ENCODE measurements at places on chromosomes 12 and 14. TPM values are rescaled to one million over a fixed set of nuclear protein-coding genes. Genes with fewer than 3 reads are reported as not detected.

DNA sequence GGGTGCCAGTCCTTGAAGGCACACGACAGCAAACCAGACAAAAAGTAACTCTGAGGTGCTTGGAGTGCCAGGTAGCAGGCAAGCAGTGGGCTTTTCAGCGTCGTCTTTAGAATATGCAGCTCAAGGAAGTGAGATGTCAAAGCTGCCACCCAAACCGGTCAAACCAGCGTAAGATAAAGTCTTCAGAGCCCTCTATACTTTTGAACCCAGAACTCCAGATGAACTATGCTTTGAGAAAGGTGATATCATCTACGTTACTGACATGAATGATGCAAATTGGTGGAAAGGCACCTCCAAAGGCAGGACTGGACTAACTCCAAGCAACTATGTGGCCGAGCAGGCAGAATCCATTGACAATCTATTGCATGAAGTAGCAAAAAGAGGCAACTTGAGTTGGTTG lies 95.9 kb downstream of the TBX3 start:
- no peak for DNase-seq

DNA sequence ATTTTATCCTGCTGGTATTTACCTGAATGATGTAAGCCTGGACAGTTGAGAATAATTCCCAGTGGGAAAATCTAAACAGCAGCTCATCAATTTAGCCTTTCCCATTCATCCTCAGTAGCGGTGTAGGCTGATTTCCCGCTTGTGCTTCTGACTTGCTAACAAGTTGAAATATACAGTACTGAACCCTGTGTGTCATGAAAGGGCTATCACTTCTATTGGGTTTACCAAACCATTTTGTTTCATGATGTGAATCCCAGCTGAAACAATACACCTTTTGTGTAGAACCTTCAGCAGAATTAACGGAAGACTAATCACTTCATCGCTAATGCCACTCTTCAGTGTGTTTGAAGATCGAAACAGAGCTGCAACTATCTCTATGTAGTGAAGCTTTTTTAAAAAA lies 88.4 kb downstream of the POLR3B start:
- no peak for DNase-seq

- no peak for DNase-seq
These were observed 7.3 kb upstream of the TCHP start for GRCh38 chr12:109892748-109893147.

GRCh38 chr12:57372233-57372632 lies 58.6 kb downstream of the R3HDM2 start:
- no peak for DNase-seq

GRCh38 chr12:70733385-70733784 lies 96.2 kb upstream of the PTPRB start:
- peak; percentile 41 for DNase-seq

DNA sequence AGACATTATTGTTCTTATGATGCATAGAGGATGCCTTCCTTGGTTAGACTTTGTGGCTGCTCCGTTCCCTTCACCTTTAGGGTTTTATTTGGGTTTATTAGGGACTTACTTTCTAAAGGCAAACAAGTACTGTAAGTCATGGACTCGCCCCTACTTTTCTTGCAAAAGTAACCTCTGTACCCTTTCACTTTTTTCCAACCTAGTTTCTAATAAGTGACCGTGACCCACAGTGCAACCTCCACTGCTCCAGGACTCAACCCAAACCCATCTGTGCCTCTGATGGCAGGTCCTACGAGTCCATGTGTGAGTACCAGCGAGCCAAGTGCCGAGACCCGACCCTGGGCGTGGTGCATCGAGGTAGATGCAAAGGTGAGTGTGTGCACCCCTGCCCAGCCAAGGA lies 72.7 kb downstream of the SMOC1 start:
- no peak for DNase-seq

GRCh38 chr14:59638885-59639284 lies 62.3 kb upstream of the CCDC175 start:
- DNase-seq: no peak

GRCh38 chr12:46230306-46230705 lies 38.5 kb downstream of the SLC38A1 start:
- no peak for DNase-seq

- DNase-seq: no peak
These were observed 35.7 kb upstream of the PRMT8 start for GRCh38 chr12:3455312-3455711.

- peak; percentile 30 for DNase-seq
These were observed 27.1 kb upstream of the CDK17 start for GRCh38 chr12:96427269-96427729.

DNA sequence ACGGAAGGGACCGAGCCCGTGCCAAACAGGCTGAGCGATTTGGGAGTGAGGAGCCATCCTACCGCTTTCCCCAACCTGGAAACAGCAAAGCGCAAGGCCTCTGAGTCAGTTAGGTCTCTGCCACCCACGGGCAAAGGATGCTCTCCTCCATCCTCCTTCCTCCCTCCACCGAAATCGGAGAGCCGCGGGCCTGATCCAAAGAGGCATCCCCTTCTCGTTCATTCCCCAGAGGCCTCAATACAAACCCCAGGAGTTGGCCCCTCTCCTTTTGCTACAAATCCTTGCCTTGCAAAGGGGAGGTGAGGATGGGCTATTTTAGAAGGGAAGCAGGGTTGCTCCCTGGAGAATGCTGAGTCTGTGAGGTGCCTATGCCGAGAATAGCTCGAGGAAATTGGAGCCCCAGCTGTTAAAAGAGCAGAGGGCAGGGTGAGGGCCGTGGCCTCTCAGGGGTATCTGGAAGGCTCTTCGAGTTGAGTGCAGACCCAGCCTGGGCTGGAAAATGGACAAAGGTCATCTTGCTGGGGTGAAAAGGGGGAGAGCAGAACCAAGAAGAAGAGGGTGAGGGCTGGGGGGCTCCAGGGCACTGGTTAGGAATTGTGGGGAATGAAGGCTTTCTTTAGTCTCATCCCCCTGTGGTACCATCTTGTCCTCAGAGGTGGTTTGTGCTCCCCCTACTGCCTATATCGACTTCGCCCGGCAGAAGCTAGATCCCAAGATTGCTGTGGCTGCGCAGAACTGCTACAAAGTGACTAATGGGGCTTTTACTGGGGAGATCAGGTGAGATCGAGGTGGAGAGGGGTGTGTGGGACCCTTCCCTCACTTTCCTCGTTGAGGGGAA lies 1.1 kb downstream of the TPI1 start:
- DNase-seq: no peak

- no peak for DNase-seq
These were observed 3.7 kb downstream of the HOXC9 start for GRCh38 chr12:54003625-54004024.

DNA sequence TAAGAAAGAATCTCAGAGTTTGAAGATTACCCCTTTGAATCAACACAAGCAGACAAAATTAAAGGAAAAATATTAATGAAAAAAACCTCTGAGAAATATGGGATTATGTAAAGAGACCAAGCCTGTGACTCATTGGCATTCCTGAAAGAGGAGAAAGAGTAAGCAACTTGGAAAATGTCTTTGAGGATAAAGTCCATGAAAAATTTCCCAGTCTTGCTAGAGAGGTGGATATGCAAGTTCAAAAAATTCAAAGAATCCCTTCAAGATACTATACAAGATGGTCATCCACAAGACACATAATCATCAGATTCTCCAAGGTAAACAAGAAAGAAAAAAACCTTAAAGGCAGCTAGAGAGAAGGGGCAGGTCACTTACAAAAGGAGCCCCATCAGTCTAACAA lies 13.3 kb downstream of the SLCO1B1 start:
- DNase-seq: no peak

DNA sequence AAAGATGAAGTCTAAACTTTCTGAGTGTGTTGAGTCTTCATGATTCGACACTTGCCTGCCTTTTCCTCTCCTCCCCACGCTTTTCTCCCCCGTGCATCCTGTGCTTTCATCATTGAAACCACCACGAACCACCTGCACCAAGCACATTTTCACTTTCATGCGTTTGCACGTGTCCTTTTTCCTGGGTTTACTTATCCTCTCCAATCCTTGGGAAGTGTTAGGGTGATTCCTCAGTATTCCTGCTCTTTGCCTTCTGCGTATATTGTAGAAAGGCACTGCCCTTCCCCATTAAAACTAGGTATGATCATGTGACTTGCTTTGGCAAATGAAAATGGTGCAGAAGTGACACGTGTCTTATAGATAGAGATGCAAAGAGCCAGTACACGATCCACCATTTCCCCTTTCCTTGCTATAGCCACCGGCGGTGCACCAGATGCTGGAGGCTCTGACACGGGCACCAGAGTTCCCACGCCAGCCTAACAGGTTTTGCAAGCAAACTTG lies 106.6 kb downstream of the BRMS1L start:
- DNase-seq: no peak

DNA sequence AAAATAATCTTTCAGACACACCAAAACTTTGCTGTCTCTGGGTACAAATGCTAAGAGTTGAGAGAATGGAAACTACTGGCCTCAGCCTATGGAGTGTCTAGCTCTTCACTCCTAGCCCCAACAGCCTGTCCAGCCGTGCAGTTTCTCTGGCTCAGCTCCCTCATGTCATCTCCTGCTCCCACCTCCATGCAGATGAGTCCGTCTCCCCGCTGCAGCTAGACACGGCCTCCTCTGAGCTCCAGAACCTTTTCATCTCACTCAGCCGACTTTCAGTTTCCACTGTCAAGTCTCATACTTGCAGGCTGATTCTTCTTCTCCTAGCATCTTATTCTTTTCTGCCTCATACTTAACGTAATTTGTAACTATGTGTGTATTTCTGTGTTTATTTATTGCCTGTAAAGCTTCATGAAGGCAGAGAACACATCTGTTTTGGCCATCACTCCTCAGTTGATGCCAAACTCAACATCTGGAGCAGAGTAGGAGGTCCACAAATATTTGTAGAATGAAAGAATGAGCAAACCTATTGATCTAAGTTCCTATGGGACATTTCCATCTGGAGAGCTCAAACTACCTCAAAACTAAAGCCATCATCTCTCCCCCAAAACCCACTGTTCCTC lies 139.8 kb upstream of the PWP1 start:
- no peak for DNase-seq

GRCh38 chr14:95180966-95181741 lies 23.8 kb upstream of the DICER1 start:
- no peak for DNase-seq

- DNase-seq: peak; percentile 90
These were observed at the start of gene C14orf93 for GRCh38 chr14:23009939-23010726. TSS of gene C14orf93 (minus strand) at chr14:23010143. CDS start at chr14:22999023, 11,120 bp downstream.

- no peak for DNase-seq
These were observed 100.1 kb downstream of the PAH start for GRCh38 chr12:102816816-102817434.

- DNase-seq: no peak
These were observed 75.4 kb upstream of the PWP1 start for GRCh38 chr12:107610021-107610859.

DNA sequence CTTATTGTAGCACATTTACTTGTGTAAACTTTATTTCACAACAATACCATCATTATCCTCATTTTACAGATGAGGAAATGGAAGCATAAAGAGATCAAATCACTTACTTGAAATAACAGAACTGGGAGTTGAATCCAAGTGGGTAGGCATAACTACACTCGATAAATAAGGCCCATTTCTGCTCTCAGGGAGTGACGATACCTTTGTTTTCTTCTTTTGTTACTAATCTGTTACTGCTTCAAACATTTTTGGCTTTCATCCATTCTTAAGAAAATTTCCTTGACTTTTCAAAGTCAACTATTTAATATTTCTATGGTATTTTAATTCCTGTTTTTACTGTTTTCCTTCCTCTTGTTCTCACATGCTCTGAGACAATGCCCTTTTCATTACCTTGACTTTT lies 201.6 kb downstream of the ATP23 start:
- no peak for DNase-seq

Gene SIX6
- not detected for total RNA-seq

Gene CCDC196
- total RNA-seq: 0.82 TPM

Gene PTPN11
- total RNA-seq: 81.5 TPM

Gene RNASE7
- total RNA-seq: 0.30 TPM

Measured in colonic mucosa (tissue), 4 donors.